ENCODE measurements at places on chromosomes 7 and 10. TPM values are rescaled to one million over a fixed set of nuclear protein-coding genes. Genes with fewer than 3 reads are reported as not detected.

The GIMAP8 gene
- total RNA-seq = 8.0 TPM

DNA sequence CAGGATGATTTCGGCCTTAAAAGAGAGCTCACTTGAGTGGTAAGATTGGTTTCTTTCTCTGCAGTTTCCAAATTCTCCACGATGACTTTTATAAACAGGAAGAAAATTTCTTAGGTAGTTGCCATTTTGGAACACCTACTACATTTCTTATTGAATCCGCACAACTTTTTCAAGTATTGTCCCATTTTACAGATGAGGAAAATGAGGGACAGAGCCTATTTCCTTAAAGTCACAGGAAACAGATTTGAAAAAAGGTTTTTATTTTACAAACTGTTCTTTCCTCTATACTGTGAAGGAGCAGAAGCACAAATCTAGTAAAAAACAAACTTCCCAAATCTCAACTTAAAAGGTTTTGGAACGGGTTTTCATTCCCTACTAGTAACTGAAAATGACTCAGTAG lies 2.7 kb downstream of the YWHAG start:
- H3K27me3 ChIP-seq = no peaks in the 10 kb centered on the region
- no peak for DNase-seq
- H3K36me3 ChIP-seq = peaks cover 9% of the 10 kb centered on the region
- H3K4me3 ChIP-seq = peak overlapping the region; percentile 21

DNA sequence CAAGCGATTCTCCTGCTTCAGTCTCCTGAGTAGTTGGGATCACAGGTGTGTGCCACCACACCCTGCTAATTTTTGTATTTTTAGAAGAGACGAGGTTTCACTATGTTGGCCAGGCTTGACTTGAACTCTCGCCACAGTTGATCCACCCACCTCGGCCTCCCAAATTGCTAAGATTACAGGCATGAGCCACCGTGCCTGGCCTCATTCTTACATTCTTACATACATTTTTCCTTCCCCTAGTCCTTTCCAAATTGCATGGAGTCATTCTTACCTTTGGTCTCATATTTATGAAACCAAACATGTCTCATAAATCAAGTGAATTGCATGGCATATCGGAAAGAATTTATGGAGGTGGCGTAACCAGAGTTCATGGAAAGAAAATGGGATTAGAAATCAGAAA lies 148.5 kb downstream of the ANLN start:
- H3K27ac ChIP-seq = no peak overlapping the region
- no peak for DNase-seq
- no peaks in the 10 kb centered on the region for H3K4me1 ChIP-seq

The GNAT3 gene
- not detected for total RNA-seq

- H3K27me3 ChIP-seq = no peaks in the 10 kb centered on the region
- H3K4me3 ChIP-seq = no peak overlapping the region
- DNase-seq = no peak
- no peaks in the 10 kb centered on the region for H3K36me3 ChIP-seq
- peaks cover 15% of the 10 kb centered on the region for H3K4me1 ChIP-seq
- no peak overlapping the region for H3K27ac ChIP-seq
Observed at GRCh38 chr7:101081432-101081831, 3.8 kb upstream of the TRIM56 start.

The NEURL1 gene
- total RNA-seq = 1.1 TPM

DNA sequence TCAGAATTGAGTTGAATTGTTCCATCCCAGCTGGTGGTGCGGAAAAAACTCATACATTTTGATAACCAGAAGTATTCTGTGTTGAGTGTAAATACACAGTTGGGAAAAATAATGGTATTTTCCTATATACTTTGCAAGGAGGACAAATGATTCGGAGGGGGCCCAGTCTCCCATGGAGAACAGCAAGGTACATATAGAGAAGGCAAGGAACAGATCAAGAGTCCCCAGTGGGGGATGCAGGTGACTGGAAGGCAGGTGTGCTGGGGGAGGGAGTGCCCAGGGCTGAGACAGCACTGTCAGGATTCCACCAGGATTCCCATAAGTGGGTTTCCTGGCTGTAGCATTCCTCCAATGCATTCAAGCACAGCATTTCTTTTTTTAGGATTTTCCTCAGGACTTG lies 10.8 kb upstream of the ADCY1 start:
- no peak overlapping the region for H3K27ac ChIP-seq
- H3K36me3 ChIP-seq = no peaks in the 10 kb centered on the region
- H3K4me1 ChIP-seq = no peaks in the 10 kb centered on the region
- DNase-seq = no peak
- H3K4me3 ChIP-seq = no peak overlapping the region

DNA sequence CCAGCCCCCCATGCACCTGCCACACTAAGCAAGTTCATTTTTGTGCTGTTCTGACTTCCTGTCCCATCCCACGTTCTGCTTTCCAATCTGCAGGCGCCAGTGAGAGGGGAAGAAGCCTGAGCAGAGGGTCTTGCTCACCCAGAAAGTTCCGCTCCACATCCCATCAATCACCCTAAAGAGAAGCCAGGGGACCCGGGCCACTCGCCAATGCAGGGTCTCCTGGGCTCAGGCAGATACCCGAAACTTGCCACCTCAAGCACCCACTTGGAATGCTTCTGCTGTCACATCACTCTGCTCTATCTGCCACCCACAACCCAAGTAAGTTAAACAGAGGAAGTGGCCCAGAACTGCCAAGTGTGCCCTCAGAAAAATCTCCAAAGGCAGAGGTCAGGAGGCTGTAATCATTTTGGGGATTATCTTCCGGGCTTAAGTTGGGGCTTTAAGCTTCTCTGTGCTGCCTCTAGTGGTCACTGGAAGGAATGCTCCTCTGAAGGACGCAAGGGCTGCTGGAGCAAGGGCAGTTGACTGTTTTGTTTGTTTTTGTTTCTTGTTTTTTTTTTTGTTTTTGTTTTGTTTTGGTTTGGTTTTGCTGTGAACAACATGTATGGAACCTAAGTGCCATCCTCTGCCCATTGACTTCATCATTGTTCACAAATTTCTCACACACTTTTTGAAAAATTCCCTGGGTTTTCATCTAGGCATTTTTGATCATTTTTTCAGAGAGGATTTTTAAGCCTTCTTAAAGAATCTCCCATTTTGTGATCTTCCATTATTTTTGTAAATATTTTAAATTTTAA lies 25.5 kb downstream of the PRR15 start:
- no peak overlapping the region for H3K27ac ChIP-seq
- H3K4me3 ChIP-seq = no peak overlapping the region
- H3K27me3 ChIP-seq = peaks cover 2% of the 10 kb centered on the region
- H3K4me1 ChIP-seq = no peaks in the 10 kb centered on the region
- peak; percentile 38 for DNase-seq
- no peaks in the 10 kb centered on the region for H3K36me3 ChIP-seq

- no peaks in the 10 kb centered on the region for H3K4me1 ChIP-seq
- no peak for DNase-seq
- H3K4me3 ChIP-seq = no peak overlapping the region
- H3K36me3 ChIP-seq = no peaks in the 10 kb centered on the region
- no peak overlapping the region for H3K27ac ChIP-seq
Observed at GRCh38 chr7:28067171-28067570, 113.4 kb downstream of the JAZF1 start.

The CDK14 gene
- 4.0 TPM for total RNA-seq

DNA sequence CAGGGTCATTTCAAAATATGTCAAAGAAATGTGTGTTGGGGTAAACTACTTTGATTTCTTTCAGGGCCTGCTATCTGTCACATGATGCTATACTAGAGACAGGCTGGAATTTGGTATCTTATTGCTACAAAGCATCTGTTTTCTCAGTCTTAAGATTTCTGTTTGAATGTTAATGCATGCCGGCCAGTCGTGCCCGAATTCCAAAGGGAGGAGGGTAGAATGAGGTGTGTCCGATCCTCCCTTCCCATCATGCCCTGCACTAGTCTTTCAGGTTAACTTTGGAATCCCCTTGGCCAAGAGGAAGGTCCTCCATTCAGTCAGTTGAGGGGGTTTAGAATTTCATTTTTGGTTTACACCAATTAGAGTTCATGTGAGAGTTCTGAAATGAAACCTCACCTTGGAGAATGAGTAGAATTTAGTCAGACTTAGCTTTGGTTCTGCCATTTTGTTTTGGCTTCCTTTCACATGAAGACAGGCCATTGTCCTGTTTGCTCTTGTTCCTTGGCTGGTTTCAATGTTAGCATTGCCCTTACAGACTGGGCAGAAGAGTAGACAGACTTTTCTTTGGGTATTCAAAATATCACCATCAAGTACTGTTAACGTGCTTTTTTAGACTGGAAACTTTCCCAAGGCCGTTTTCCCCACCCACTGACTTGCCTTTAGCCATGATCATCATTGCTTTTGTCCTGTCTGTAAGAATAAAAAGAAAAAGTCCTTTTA lies 95.8 kb downstream of the CAMK1D start:
- peaks cover 10% of the 10 kb centered on the region for H3K4me1 ChIP-seq
- H3K27me3 ChIP-seq = no peaks in the 10 kb centered on the region
- DNase-seq = no peak
- H3K36me3 ChIP-seq = no peaks in the 10 kb centered on the region
- no peak overlapping the region for H3K27ac ChIP-seq

The PNLIP gene
- not detected for total RNA-seq

The BICC1 gene
- 0.20 TPM for total RNA-seq
